ENCODE measurements at places on chromosomes 12 and 14. TPM values are rescaled to one million over a fixed set of nuclear protein-coding genes. Genes with fewer than 3 reads are reported as not detected.

DNA sequence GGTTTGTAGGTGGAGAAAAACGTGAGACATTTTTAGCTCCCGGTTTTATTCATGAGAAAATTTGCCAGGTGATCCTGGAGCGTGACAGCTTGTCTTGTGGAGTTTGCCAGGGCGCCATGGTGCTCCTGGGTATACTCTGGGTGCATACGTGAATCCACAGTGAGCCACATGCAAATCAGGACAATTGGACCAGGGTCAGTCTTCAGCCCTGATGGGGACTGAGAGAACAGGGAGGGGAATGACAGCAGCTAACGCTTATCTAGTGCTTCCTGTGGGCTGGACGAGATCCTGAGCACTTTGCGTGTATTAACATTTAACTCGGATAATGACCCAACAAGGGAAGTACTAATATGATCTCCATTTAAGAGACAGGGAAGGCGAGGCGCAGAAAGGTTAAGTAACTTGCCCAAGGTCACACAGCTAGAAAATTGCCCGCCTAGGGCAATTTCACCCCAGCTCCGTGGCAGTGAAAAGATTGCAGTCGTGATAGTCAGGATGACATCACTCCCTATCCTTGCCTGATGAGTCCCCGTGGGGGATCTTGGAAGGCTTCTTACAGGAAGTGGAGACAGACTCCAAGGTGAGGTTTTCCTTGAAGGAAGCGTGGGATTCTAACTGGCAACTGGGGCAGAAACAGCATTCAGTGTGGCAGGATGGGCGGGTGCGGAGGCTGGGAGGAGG, 118.4 kb upstream of the NCOR2 start:
- no peak for DNase-seq

The CD4 gene
- total RNA-seq, result 5.4 TPM

The LRP6 gene
- 11.8 TPM for total RNA-seq

DNA sequence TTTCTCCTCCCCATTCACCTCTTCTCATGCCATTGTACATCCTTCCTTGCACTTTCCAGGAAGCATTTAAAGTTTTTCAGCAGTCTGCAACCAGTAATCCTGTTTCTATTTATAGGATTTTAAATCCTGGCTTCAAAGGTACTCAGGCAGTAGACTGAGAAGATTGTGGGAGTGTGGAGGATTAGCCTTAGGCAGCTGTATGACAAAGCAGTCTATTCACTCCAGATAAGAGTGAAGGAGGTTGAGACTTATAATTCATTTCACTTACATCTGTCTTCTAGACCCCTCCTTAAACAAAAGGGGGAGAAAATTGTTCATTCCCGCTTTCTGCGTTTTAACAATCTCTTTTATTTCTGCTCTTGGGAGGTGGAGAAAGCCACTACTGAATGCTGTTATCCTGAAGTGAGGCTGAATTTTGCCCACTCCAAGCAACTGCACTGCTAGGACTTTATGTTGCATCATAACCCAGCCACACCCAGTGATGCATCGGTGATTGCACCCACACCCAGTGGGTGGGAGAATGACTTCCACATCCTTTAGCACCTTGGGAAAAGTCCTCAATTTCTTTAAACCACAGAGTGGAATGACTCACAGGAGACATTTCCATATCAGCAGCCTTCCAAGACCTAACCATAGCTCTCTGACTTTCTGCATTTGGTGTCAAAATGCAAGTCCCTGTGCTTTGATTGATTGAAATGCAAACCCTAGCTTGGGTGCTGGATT, 382.5 kb upstream of the ATP2B1 start:
- DNase-seq, result no peak

- no peak for DNase-seq
These were observed 25.6 kb downstream of the VPS37B start for GRCh38 chr12:122870163-122870842.

The GRIP1 gene
- 0.22 TPM for total RNA-seq

DNA sequence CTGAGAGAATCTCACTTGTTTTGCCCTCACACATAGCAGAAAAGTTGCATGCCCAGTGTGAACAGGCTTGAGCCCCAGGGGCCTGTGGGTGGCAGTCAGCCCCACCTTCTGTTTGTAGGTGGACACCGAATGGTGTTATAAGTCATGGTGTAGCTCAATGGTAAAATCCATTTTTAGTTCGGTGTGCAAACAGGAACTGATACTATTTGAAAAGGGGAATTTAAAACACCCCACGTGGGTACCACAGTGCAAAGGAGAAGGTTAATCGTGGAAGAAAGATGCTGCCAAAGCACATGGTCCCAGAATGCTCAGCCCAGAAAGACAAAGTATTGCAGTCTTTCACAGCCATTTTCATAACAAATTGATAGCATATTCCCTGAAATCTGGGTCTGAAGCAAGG, 71.8 kb upstream of the GZMB start:
- no peak for DNase-seq

The RFLNA gene
- 0.24 TPM for total RNA-seq

The RNASE3 gene
- not detected for total RNA-seq
